ENCODE measurements at places on chromosomes 6 and 20.

DNA sequence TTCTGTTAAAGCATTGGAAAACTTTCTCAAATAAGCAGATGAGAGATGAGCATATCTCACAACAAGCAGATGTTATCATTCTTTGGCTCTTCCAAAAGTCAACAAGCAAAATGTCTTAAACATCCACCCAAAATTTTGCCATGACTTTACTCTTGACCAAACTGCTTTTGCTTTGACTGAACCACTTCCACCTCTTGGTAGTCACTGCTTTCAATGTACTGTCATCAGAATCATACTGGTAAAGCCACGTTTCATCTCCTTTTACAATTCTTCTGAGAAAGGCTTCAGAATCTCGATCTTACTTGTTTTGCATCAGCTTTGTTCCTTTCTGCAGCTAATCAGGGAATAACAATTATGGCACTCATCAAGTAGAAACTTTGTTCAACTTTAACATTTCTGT, 498.5 kb upstream of the GJE1 start:
- no peaks in the 10 kb centered on the region for H3K36me3 ChIP-seq
- no peaks in the 10 kb centered on the region for H3K27me3 ChIP-seq
- no peak overlapping the region for H3K27ac ChIP-seq
- no peak for DNase-seq
- no peak overlapping the region for H3K4me3 ChIP-seq
- H3K4me1 ChIP-seq, result no peaks in the 10 kb centered on the region

DNA sequence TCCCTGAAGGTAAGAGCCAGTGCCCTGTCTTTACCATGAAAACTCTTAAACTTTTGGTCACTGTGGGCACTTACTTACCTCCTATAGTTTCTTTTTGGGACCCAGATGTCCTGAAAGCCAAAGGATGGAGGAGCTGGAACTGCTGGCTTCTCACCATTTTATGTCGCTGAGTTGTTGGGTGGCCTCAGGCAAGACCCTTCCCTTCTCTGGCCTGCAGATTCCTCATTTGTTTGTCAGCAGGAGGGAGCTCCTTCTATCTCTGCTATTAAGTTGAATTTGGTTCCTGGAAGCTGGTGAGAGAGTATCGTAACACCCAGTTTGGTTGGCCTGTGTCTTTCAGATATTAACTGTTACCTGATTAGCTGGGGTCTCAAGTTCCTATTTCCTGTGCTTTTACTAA, 68.2 kb upstream of the MYL9 start:
- H3K27ac ChIP-seq, result peak overlapping the region; percentile 97
- peaks cover 45% of the 10 kb centered on the region for H3K4me1 ChIP-seq
- peaks cover 3% of the 10 kb centered on the region for H3K36me3 ChIP-seq

GRCh38 chr6:149888093-149888492, 9.8 kb downstream of the RAET1E start:
- no peaks in the 10 kb centered on the region for H3K4me1 ChIP-seq
- no peak for DNase-seq
- H3K4me3 ChIP-seq, result no peak overlapping the region
- peaks cover 16% of the 10 kb centered on the region for H3K27me3 ChIP-seq
- no peak overlapping the region for H3K27ac ChIP-seq
- H3K36me3 ChIP-seq, result no peaks in the 10 kb centered on the region

GRCh38 chr6:42318480-42318879, 100.8 kb upstream of the MRPS10 start:
- peaks cover 2% of the 10 kb centered on the region for H3K36me3 ChIP-seq
- DNase-seq, result no peak
- H3K27me3 ChIP-seq, result no peaks in the 10 kb centered on the region
- H3K4me1 ChIP-seq, result peaks cover 10% of the 10 kb centered on the region
- no peak overlapping the region for H3K27ac ChIP-seq

GRCh38 chr20:17808782-17809181, 109.0 kb downstream of the BANF2 start:
- peaks cover 9% of the 10 kb centered on the region for H3K27me3 ChIP-seq
- H3K36me3 ChIP-seq, result no peaks in the 10 kb centered on the region
- no peak overlapping the region for H3K27ac ChIP-seq
- peaks cover 4% of the 10 kb centered on the region for H3K4me1 ChIP-seq

GRCh38 chr20:46804126-46804525, 90.5 kb upstream of the EYA2 start:
- H3K4me1 ChIP-seq, result no peaks in the 10 kb centered on the region
- no peak for DNase-seq
- H3K27ac ChIP-seq, result no peak overlapping the region
- H3K27me3 ChIP-seq, result peaks cover 24% of the 10 kb centered on the region

DNA sequence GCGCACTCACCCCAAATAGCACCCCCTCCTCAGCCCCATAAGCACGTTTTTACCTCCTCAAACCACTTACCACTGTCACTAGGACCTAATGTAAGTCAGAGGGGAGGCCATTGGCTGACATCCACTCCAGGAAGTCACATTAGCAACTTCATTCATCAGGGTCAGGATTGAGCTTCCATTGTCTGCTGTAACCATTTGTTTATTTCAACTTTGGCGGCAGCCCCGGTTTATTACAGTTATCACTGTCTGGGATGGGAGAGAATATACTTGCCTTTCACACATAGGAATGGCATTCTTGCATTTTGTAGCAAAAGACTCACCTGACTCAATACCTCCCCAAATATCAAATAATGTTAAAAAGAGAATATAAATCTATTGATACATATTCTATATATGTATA, 38.3 kb downstream of the MAFB start:
- no peak for DNase-seq
- H3K27me3 ChIP-seq, result peaks cover 16% of the 10 kb centered on the region
- no peaks in the 10 kb centered on the region for H3K4me1 ChIP-seq
- H3K27ac ChIP-seq, result no peak overlapping the region

DNA sequence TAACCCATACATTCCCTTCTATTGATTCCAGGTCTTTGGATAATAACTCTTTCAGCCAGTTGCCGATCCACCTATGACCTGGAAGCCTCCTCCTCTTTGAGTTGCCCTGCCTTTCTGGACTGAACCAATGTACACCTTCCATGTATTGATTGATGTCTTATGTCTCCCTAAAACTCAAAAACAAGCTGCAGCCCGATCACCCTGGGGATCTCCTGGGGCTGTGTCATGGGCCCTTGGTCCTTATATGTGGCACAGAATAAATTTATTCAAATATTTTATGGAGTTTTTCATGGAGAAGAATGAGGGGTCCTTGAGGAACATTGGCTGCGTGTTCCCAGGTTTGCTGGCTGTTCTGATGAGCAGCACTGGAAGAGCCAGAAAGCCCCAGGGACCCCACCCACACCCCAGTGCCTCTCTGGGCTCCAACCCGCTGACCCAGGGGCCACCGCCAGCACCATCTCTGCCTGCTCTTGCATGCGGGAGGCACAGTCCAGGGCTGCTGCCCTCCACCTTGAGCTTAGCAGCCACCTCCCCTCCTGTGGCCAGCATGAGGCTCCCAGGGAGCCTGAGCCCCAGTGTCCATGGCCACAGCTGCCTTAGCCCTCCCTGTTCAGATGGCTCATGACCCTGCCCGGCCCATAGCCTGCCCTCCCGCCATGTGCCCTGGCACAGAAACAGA, 36.5 kb upstream of the CST7 start:
- H3K27ac ChIP-seq, result no peak overlapping the region
- no peak overlapping the region for H3K4me3 ChIP-seq
- no peak for DNase-seq
- H3K27me3 ChIP-seq, result peaks cover 3% of the 10 kb centered on the region

- DNase-seq, result no peak
- peaks cover 25% of the 10 kb centered on the region for H3K36me3 ChIP-seq
- no peaks in the 10 kb centered on the region for H3K4me1 ChIP-seq
- no peak overlapping the region for H3K4me3 ChIP-seq
Measured at GRCh38 chr6:14467591-14467990, 350.0 kb downstream of the CD83 start.

GRCh38 chr20:34515484-34516246, 557 bp upstream of the DYNLRB1 start:
- peaks cover 27% of the 10 kb centered on the region for H3K4me1 ChIP-seq
- H3K27ac ChIP-seq, result peak overlapping the region; percentile 98
- H3K36me3 ChIP-seq, result no peaks in the 10 kb centered on the region
- H3K4me3 ChIP-seq, result peak overlapping the region; percentile 99
- DNase-seq, result peak; percentile 67
- H3K27me3 ChIP-seq, result no peaks in the 10 kb centered on the region

GRCh38 chr20:23370274-23370673, 8.3 kb downstream of the GZF1 start:
- H3K36me3 ChIP-seq, result peaks cover 13% of the 10 kb centered on the region
- H3K27ac ChIP-seq, result no peak overlapping the region
- H3K4me3 ChIP-seq, result no peak overlapping the region
- no peaks in the 10 kb centered on the region for H3K27me3 ChIP-seq
- H3K4me1 ChIP-seq, result peaks cover 9% of the 10 kb centered on the region

DNA sequence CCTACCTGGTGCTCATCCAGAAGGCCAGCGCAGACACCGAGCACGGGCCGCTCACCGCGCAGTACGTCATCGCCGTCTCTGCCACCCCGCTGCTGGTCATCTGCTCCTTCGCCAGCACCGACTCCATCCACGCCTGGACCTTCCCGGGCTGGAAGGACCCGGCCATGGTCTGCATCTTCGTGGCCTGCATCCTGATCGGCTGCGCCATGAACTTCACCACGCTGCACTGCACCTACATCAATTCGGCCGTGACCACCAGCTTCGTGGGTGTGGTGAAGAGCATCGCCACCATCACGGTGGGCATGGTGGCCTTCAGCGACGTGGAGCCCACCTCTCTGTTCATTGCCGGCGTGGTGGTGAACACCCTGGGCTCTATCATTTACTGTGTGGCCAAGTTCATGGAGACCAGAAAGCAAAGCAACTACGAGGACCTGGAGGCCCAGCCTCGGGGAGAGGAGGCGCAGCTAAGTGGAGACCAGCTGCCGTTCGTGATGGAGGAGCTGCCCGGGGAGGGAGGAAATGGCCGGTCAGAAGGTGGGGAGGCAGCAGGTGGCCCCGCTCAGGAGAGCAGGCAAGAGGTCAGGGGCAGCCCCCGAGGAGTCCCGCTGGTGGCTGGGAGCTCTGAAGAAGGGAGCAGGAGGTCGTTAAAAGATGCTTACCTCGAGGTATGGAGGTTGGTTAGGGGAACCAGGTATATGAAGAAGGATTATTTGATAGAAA, 2.0 kb downstream of the SLC35D3 start:
- H3K36me3 ChIP-seq, result no peaks in the 10 kb centered on the region
- H3K4me1 ChIP-seq, result peaks cover 20% of the 10 kb centered on the region
- H3K27ac ChIP-seq, result no peak overlapping the region
- peaks cover 18% of the 10 kb centered on the region for H3K27me3 ChIP-seq
- no peak for DNase-seq

DNA sequence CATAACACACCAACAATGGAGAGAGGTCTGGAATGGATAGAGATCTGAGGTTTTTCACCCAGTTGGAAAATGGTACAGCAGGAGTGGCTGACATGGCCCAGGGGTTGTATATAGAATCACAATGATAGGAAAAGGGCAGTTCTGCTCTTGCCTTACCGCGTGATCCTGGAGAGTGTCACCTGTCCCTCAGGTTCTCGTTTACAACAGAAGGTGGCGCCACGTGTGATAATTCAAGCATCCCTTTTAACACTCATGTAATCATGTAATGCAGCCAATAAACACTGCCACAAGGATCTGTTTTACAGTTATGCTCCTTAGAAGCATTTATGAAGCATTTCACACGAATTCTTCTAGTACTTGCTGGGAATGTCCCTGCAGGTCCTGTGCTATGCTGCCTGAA, 12.9 kb upstream of the WFDC2 start:
- no peak overlapping the region for H3K27ac ChIP-seq
- no peak overlapping the region for H3K4me3 ChIP-seq
- H3K36me3 ChIP-seq, result peaks cover 2% of the 10 kb centered on the region
- no peak for DNase-seq
- H3K4me1 ChIP-seq, result peaks cover 12% of the 10 kb centered on the region

GRCh38 chr20:35891375-35891774, 62.9 kb downstream of the SCAND1 start:
- peaks cover 9% of the 10 kb centered on the region for H3K36me3 ChIP-seq
- peak overlapping the region; percentile 57 for H3K27ac ChIP-seq
- no peak overlapping the region for H3K4me3 ChIP-seq
- peaks cover 6% of the 10 kb centered on the region for H3K4me1 ChIP-seq
- H3K27me3 ChIP-seq, result no peaks in the 10 kb centered on the region
- no peak for DNase-seq

DNA sequence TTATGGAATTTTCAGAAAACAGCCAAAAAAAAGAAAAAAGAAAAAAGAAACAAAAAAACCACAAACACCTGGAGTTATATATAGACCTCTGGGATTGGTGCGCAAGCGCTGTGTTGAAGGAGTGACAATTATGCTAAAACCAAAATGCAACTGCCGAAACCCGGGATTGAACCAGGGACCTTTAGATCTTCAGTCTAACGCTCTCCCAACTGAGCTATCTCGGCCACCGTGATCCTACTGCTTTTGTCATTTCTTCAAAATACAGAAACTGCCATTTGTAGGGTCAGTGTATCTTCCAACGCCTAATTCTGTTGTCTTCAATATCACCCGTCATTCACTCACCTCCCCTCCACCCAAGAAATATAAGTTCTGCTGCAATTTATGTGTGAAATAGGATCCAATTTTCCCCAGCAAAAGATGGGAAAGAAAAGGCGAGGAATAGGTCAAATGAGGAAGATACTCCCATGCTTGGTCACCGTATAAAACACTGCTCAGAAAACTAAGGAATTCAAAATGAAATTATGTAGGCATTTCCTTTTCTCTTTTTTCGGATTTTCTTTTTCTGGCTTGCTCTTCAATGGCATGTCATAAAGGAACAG, 116.0 kb downstream of the TRIM27 start:
- no peak for DNase-seq
- H3K27ac ChIP-seq, result peak overlapping the region; percentile 17
- peaks cover 38% of the 10 kb centered on the region for H3K27me3 ChIP-seq
- no peak overlapping the region for H3K4me3 ChIP-seq

DNA sequence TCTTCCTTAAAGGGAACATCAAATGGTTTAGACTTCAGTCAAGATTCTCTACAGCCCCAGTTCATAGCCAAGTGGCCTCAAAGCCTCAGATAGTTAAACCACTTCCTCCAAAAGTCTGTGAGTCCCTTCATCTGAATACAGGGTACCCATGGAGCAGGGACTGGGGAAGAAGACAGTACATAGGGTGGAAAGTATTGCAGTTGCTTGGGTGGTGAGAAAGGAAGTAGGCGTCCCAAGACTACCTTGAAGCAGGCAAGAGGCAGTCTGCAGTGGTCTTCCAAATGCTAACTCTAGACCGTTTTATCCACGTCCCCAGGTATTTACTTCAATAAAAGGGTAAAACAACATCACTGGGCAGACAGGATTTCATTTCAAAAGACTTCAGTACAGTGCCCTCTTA, 2.0 kb downstream of the FYN start:
- H3K27ac ChIP-seq, result peak overlapping the region; percentile 91
- DNase-seq, result no peak
- no peaks in the 10 kb centered on the region for H3K27me3 ChIP-seq
- H3K4me1 ChIP-seq, result peaks cover 30% of the 10 kb centered on the region
